Activated T-helper 1 cell treated with anti-CD3 and anti-CD28 coated beads, Interleukin-12 subunit alpha, Interleukin-12 subunit beta, Interleukin-2, Interleukin-4 antibody, amounts not matched to agents 30 ng/mL and 10 ng/mL and 1 ng/mL, durations not matched to agents 14 hours and 24 hours and 36 hours (primary cell): ENCODE measurements at places on chromosomes 12 and 14.

DNA sequence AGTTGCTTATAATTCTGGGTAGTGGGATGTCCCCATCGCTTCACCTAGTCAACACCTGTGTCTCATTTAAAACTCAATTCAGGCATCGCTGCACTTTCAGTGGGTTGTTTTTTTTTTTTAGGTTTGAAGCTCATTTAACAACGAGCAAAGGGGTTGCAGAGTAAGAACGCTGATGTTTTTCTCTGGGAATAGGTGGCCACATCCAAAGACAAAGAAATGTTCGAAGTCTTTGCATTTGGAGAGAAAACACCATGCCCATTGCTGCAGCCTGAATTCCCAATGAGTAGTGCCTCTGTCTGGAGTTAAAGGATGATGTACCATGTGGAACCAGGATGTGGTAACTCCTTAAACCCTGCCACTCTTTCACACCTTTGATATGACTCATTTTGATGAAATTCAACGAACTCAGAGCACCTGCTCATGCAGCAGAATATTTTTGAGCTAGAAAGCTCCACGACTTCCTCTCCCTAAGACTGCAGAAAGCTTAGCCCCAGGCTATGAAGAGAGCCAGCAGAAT lies 35.1 kb upstream of the BATF start:
- no peaks in the 10 kb centered on the region for H3K27me3 ChIP-seq
- peak overlapping the region; percentile 72 for H3K27ac ChIP-seq
- H3K4me3 ChIP-seq, result no peak overlapping the region
- DNase-seq, result peak; percentile 43
- H3K4me1 ChIP-seq, result peaks cover 47% of the 10 kb centered on the region

GRCh38 chr14:58059126-58059525 lies 92.9 kb downstream of the ARMH4 start:
- H3K4me1 ChIP-seq, result no peaks in the 10 kb centered on the region
- H3K27me3 ChIP-seq, result peaks cover under 1% of the 10 kb centered on the region
- H3K4me3 ChIP-seq, result no peak overlapping the region
- DNase-seq, result no peak

DNA sequence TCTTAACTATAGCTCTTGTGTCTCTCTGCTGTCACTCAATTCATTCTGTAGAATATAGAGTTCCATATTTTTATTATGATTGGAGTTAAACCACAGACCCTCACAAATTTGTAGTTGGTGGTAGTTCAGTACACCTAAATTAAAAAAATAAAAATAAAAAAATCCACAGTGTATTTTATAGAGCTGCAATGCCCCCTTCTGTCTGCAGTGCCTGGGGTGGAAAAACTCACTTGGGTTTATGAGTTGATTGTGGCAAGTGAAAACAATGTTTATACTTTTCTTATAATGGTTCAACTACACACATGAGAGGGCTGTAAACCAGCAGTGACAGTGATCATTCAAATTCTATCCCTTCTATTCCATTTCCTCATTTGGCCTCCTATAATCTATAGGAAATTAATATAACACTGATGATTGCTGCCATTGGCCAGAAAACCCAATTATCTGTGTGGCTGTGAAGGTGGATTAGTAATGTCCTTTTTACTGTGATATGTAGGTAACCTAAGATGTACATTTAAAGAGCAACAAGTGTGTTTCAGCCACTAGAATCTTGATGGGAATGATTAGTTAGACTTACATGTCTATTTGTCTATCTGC lies 166.9 kb upstream of the LRIG3 start:
- H3K4me1 ChIP-seq, result no peaks in the 10 kb centered on the region

GRCh38 chr12:68497107-68497506 lies 113.6 kb upstream of the RAP1B start:
- peaks cover 40% of the 10 kb centered on the region for H3K4me1 ChIP-seq
- H3K27me3 ChIP-seq, result no peaks in the 10 kb centered on the region
- peak overlapping the region; percentile 94 for H3K27ac ChIP-seq
- no peak for DNase-seq
- H3K36me3 ChIP-seq, result peaks cover 6% of the 10 kb centered on the region
- H3K4me3 ChIP-seq, result peak overlapping the region; percentile 66

- H3K27ac ChIP-seq, result no peak overlapping the region
- H3K4me3 ChIP-seq, result no peak overlapping the region
- H3K36me3 ChIP-seq, result no peaks in the 10 kb centered on the region
These were observed 143.0 kb upstream of the DDHD1 start for GRCh38 chr14:53295985-53296582.
